HFFc6 (cell line): ENCODE measurements at places on chromosomes 3 and 15. TPM values are rescaled to one million over a fixed set of nuclear protein-coding genes. Genes with fewer than 3 reads are reported as not detected.

DNA sequence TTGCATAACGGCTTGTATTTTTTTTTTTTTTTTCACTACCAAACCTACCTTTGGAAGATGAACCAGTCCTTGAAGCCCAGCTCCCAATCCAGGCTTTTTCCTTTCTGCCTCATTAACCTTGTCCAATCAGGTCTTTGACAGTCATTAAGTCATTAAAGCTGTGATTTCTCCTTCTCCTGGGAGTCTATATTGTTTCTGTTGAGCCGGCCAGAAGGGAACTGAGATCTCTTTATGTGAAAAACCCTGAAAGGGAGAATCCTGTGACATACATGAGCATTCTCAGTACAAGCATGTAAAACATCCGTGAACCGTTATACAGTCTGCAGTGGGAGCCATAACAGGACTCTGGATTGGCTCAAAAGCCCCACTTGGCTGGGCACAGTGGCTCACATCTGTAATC, 40.0 kb downstream of the ZNF589 start:
- H3K4me3 ChIP-seq, result no peak overlapping the region
- H3K4me1 ChIP-seq, result peaks cover 21% of the 10 kb centered on the region
- H3K27ac ChIP-seq, result no peak overlapping the region
- peaks cover 2% of the 10 kb centered on the region for H3K27me3 ChIP-seq
- DNase-seq, result no peak
- no peaks in the 10 kb centered on the region for H3K36me3 ChIP-seq

DNA sequence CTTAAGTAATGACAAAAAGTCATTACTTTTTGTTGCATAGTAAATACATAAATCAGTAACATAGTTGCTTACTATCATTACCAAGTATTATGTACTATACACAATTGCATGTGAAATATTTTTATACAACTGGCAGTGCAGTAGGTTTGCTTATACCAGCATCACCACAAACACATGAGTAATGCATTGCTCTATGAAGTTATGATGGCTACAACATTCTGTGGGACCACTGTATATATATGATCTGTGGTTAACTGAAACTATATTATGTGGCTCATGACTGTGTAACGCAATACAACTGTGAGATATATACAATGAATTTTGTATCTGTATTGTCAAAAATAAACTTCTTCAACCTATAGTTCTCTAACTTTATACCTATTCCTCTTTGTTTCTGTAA, 113.7 kb upstream of the RBMS3 start:
- no peaks in the 10 kb centered on the region for H3K27me3 ChIP-seq
- no peaks in the 10 kb centered on the region for H3K36me3 ChIP-seq
- DNase-seq, result no peak
- H3K27ac ChIP-seq, result no peak overlapping the region

Gene KLHL40
- total RNA-seq, result not detected in 3 replicates

DNA sequence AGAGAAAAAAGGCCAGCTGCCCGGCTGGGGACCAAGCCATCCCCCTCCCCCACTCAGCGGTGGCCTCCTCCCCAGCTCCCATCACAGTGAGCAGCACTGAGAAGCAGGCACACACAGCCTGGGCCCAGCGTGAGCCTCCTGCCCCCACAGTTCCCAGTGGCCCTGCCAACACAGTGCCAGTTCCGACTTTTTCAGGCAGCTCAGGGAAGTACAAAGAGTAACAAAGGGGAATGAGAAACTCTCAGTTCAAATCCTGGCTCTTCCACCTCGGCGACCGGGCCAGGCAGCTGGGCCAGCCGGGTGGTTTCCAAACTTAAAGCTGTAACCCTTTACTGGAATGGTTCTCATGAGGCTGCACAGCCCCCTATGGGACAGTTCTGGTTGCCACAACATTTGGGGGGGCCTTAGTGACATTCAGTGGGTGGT, 18.5 kb downstream of the TNK2 start:
- DNase-seq, result no peak
- H3K36me3 ChIP-seq, result peaks cover 8% of the 10 kb centered on the region
- H3K27ac ChIP-seq, result no peak overlapping the region
- peaks cover 4% of the 10 kb centered on the region; the same call in 1 of the 2 replicates for H3K27me3 ChIP-seq
- H3K4me1 ChIP-seq, result peaks cover 34% of the 10 kb centered on the region

DNA sequence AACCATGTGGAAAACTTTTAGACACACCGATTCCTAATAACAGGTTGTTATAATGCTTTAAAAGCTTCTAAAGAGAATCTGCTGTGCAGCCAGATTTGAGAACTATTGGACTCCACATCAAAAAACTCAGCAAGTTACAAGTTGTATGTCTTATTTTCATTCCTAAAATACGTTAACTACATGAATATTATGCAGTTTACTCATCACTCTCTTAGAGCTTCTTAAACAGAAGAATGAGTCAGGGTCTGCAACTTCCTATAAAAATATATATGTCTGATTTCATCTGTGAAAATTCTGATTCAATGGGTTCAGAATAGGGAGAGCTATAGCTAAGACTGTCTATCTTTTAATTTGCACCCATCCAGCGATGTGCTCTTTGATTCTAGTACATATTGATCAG, 244.2 kb upstream of the EPHA3 start:
- no peak overlapping the region for H3K27ac ChIP-seq
- no peaks in the 10 kb centered on the region; the same call in 1 of the 2 replicates for H3K4me1 ChIP-seq
- no peaks in the 10 kb centered on the region; the same call in 1 of the 2 replicates for H3K36me3 ChIP-seq
- H3K27me3 ChIP-seq, result no peaks in the 10 kb centered on the region; the same call in 1 of the 2 replicates
- no peak overlapping the region for H3K4me3 ChIP-seq

DNA sequence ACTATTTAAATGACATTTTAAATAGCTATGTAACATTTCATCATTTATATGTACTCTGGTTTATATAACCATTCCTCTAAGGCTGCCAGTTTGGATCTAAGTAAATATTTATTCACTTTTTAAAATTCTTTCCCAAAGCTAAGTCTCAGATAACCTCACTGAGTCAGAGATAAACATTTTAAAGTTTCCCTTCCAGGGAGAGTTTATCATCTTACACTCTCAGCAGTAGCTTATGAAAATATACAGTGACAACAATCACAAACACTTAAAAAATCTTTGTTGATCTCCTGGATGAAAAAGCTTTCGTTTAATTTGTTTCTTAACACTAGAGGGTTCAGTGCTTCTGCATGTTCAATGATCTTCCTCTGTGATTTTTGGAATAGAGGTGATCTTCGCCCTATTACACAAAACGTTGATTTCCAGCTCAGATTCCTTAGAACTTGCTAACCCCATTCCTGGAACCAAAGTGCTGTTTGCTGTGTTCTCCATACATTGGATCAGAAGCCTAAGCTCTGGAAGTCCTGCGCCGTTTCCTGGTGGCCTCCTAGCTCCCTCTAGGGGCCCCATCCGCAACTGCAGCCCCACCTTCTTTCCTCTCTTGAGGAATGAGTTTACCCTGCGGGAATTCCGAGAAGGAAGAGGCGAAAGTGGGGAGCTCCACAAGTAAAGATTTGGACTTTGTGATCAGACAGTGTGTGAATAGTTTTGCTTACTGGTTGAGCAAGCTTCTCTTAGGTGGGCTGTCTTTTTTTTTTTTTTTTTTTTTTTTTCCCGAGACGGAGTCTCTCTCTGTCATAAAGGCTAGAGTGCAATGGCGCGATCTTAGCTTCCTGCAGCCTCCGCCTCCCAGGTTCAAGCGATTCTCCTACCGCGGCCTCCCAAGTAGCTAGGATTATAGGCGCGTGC, 29.3 kb upstream of the SACM1L start:
- peaks cover 2% of the 10 kb centered on the region for H3K27me3 ChIP-seq
- H3K4me1 ChIP-seq, result peaks cover 53% of the 10 kb centered on the region
- 0 out of 2 replicates have a peak overlapping the region, but pooled peaks have one; percentile 16 for H3K4me3 ChIP-seq
- peak overlapping the region; percentile 66 for H3K27ac ChIP-seq
- H3K36me3 ChIP-seq, result peaks cover 6% of the 10 kb centered on the region; the same call in 1 of the 2 replicates

- no peak overlapping the region for H3K27ac ChIP-seq
- H3K4me3 ChIP-seq, result no peak overlapping the region
- no peaks in the 10 kb centered on the region for H3K36me3 ChIP-seq
- no peak for DNase-seq
- H3K4me1 ChIP-seq, result no peaks in the 10 kb centered on the region
These were observed 15.6 kb upstream of the FAM98B start for GRCh38 chr15:38438031-38438986.

- DNase-seq, result no peak
- H3K27me3 ChIP-seq, result no peaks in the 10 kb centered on the region; the same call in 1 of the 2 replicates
- H3K36me3 ChIP-seq, result no peaks in the 10 kb centered on the region
- peaks cover 16% of the 10 kb centered on the region for H3K4me1 ChIP-seq
- no peak overlapping the region for H3K27ac ChIP-seq
- no peak overlapping the region for H3K4me3 ChIP-seq
These were observed 228.1 kb downstream of the CPNE4 start for GRCh38 chr3:131806736-131807135.

DNA sequence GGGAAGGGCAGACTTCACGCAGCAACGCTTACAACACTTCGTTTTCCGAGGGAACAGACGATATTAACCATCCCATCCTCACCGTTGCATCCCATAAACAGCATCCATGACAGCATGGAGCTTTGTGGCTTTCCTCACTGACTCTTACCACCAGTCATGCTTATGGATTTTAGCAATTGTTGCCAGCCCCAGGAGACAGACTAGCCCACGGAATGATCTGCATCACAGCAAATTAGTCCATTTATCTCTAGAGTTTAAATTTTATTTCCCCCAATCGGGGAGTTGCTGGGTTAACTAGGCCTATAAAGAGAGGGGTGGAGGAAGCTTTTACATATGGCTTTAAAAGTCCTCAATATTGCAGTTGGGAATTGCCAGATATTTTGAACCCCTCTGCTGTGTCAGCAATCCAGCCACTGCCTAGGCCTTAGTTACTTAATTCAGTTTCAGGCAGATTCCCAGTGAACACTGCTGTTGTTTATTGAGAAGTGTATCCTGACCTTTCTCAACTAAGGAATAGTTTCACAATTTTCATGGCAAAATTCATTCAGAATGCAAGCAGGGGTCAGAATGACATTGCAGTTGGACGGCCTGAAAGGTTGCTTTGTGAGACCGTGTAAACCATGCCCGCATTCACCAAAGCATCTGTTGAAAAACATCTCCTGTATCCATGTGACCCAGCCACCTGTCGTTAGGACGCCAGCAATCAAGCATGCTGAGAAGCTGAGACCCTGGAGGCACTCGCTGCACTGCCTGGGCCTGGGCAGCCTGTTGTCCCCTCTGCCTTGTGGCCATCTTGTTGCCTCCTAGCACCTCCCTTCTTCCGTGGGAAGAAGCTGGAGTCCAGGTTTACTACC, 397.4 kb upstream of the TPM1 start:
- peaks cover 7% of the 10 kb centered on the region for H3K36me3 ChIP-seq
- H3K27me3 ChIP-seq, result peaks cover 2% of the 10 kb centered on the region; the same call in 1 of the 2 replicates
- peaks cover 24% of the 10 kb centered on the region for H3K4me1 ChIP-seq
- H3K4me3 ChIP-seq, result no peak overlapping the region
- no peak overlapping the region for H3K27ac ChIP-seq
- DNase-seq, result no peak

- DNase-seq, result no peak
- peaks cover 5% of the 10 kb centered on the region for H3K27me3 ChIP-seq
- H3K27ac ChIP-seq, result no peak overlapping the region
- no peak overlapping the region for H3K4me3 ChIP-seq
These were observed 210.4 kb downstream of the ERC2 start for GRCh38 chr3:56257826-56258225.

DNA sequence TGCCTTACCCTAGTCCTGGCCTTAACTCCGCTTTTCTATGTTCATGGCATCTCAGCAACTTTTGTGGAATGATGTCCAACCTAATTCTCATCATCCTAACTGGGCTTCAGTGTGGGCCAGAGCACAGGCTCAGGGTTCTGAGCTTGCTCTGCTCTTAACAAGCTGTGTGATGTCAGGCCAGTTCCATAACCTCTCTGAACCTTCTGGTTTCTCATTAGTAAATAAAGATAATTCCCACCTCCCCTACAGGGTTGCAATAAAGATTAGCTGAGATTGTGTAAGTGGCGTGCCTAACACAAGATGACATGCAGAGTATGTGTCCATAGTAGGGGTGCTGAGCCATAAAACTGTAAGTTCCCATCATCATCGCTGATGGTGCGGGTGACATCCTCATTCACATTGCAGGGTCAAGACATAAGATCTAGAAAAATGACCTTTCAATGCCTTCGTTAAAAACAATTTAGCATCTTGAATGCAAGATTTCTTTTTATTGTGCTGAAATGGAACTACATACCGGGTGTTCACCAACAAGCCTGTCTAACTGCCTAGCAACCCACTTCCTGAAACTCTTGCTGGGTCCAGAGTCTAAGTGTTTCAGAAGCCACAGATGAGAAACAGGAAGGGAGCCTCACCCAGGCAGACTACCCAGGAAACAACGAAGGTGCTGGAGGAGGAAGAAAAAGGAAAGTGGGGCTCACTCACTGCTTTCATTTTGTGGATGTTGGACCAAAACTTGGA, 36.2 kb downstream of the CDCP1 start:
- no peak for DNase-seq
- no peaks in the 10 kb centered on the region; the same call in 1 of the 2 replicates for H3K27me3 ChIP-seq
- no peak overlapping the region; the same call in 1 of the 2 replicates for H3K4me3 ChIP-seq
- H3K4me1 ChIP-seq, result peaks cover 62% of the 10 kb centered on the region

DNA sequence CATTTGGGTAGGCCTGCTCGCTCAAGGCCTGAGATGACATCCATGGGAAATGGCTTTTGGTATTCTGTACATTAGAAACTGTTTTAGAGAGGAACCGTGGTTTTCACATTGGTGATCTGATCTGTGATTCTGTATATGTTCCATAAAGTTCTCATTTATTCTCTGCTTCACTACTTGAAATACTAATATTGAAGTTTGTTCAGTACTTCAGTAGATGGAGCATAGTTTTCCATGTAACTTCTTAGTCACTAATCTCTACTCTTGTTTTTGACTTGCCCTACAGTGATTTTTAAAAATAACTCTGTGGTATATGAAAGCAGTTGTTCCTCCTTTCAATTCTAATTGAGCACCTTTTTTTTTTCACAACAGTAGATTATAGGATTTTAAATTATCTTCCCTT, 66.5 kb downstream of the MBNL1 start:
- no peak for DNase-seq
- H3K4me3 ChIP-seq, result no peak overlapping the region

Gene EFHB
- 0.27 to 0.48 TPM (median 0.47 TPM) in 3 replicates for total RNA-seq

Gene B4GALT4
- total RNA-seq, result 53.2 and 57.0 TPM in 2 replicates

DNA sequence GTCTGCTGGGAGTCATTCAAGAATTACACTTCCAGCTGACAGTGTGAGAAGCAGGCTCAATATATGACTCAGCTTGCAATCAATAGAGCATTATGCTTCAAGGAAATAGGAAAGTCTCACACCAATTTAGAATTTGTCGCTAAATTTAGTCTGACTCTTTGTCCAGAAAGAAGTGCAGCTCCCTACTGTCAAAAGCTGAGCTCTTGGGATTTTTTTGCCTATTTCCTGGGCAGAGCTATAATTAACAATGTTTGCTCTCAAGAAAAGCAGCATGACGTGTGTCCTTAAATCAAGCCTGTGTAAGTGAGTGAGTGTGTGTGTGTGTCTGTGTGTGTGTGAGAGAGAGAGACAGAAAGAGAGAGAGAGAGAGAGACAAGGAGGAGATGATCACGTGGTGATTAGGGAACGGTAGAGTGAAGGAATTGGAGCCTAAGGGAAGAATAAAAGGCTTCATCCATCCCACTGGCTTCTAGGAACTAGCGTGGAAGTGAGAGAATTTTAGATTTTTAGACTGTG, 16.4 kb upstream of the SLC35G2 start:
- H3K36me3 ChIP-seq, result no peaks in the 10 kb centered on the region
- H3K4me3 ChIP-seq, result no peak overlapping the region
- peaks cover 3% of the 10 kb centered on the region for H3K27me3 ChIP-seq
- no peak overlapping the region for H3K27ac ChIP-seq
- peaks cover 20% of the 10 kb centered on the region for H3K4me1 ChIP-seq
